ENCODE measurements at places on chromosomes 2 and 18. TPM values are rescaled to one million over a fixed set of nuclear protein-coding genes. Genes with fewer than 3 reads are reported as not detected.

DNA sequence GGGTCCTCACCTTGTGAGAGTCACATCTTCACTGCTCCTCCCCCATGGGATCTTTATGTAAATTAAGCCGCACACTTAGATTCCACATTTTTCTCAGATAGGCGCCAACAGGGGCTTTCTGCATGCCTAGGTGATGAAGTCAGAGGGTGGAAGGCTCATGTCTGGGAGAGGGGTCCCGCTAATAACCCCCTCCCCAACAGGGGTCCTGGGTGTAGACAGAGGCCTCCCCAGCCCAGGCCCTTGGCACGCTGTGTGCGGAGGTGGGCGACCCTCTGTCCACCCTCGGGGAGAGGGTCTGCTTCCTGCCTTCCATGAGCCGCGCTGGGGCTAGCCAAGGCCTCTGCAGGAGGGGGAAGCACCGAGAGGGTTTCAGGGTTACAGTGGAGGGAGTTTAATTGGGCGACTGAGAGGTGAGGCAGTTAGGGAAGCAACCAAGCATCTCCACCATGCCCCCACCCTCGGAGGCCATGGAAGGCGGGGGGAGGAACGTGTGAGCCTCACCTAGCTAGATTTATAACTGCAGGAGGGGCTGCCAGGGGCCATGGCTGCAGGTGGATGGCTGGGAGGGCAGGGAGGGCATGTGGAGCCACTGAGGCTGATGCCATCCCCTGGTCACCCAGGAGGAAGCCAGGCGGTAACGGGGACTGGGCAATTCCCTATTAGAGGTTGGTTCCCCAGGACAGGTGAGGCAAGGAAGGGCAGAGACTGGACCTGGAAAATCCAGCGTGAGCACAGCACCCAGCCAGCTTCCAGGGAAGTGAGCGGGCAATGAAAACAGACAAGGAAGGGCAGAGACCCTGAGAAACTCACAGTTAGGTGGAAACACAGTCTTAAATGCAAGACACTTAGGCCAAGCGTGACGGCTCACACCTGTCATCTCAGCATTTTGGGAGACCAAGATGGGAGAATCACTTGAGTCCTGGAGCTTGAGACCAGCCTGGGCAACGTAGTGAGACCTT lies 7.7 kb upstream of the PXDN start:
- no peak for DNase-seq

GRCh38 chr18:77135339-77136075 lies 2.9 kb upstream of the MBP start:
- no peak for DNase-seq

- DNase-seq = no peak
These were observed 26.3 kb downstream of the EFR3B start for GRCh38 chr2:25068217-25068616.

- DNase-seq = no peak
These were observed 9.9 kb downstream of the IGFBP5 start for GRCh38 chr2:216685327-216685875.

GRCh38 chr2:24935145-24935544 lies 15.1 kb upstream of the ADCY3 start:
- no peak for DNase-seq

- no peak for DNase-seq
These were observed 106.4 kb upstream of the DAPL1 start for GRCh38 chr2:158688721-158689120.

- DNase-seq = no peak
These were observed 54.4 kb downstream of the TRAPPC12 start for GRCh38 chr2:3433776-3434400.

- no peak for DNase-seq
These were observed 741 bp downstream of the GPR148 start for GRCh38 chr2:130729322-130730299.

GRCh38 chr2:237260686-237261085 lies 153.3 kb downstream of the COL6A3 start:
- no peak for DNase-seq

GRCh38 chr2:99779276-99779675 lies 289.5 kb upstream of the REV1 start:
- DNase-seq = no peak

DNA sequence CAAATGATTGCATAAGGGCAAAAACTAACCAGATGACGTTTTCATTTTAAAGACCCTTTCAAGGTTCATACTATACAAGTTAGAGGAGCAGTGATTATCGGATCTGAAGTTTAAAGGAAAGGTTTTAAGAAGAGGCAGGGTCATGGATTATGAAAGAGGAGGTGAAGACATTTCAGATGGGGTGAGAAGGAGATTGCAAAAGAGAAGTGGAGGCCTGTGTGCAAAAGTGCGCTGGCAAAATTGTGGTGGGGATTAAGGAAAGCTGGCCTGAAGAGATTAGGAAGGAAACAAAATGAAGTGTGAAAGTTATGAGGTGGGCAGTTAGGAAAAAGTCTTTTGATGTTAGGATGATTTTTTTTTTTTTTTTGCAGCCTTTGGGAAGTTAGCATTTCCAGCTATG lies 935.7 kb upstream of the FAM98A start:
- no peak for DNase-seq

GRCh38 chr2:162768656-162769055 lies 69.9 kb downstream of the KCNH7 start:
- no peak for DNase-seq

DNA sequence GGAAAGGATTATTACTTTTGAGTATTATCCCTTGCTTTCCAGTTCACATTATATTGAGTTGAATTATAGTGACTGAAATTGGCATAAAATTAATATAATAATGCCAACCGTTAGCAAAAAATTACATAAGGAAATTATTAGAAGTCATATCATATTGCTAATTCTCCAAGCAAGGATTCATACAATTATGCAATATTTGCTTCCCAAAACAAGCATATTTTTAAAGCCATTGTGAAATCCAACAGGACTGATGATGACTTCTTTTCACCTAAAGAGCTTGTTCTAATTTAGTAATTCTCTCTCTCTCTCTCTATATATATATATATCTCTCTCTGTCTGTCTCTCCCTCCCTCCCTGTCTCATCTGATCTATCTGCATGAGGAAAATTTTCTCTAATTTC lies 283.5 kb downstream of the DSEL start:
- DNase-seq = no peak

DNA sequence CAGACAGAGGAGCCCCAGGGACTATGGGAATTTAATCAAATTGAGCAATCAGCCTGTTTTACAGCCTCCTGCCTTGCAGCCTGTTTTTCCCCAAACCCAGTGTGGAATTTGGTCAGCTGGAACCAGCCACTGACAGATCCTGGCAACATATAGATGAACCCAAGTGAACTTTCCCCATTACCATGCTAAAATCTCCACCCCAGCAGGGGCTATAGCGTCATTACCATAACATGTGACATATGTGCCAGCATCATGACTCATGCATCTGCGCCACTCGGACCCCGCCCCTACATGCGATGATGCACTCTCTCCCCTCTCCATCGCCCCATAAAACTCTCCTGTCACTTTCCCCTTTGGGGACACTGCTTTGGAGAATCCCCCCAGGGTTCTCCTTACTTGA lies 17.3 kb upstream of the FEZ2 start:
- DNase-seq = no peak

DNA sequence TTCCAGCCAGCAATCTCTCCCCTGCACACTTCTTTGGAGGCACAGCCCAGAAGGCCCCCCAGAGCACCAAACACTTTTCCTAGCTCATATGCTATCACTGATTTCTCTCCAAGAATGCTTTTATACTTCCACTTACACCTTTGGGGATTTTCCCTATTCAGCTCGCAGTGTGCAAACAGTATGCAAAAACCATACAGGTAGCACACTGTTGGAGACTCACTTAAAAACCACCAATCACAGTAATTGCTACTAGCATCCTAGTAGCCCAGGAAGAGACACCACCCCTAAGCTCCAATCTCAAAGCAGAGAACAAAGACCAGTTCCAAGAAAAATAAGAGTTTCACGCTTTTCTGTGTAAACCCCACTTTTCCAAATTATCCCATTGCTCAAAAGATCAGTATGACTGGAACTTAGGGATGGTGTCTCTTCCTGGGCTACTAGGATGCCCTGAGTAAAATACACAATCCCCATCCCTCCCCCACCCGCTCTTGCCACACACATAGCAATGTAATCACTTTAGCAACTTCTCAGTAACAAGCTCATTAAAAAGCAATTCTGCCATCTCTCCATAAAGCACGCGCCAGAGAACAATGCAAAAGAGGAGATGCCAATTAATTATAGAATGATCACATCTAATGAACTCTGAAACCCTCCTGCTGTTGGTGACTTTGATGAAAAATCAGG lies 43.0 kb downstream of the KLF7 start:
- no peak for DNase-seq

Gene GPC1
- polyA plus RNA-seq = 43.3 TPM

Gene NIFK
- 61.9 TPM for polyA plus RNA-seq

Gene ANXA4
- polyA plus RNA-seq = 301 TPM

Gene PDE6D
- polyA plus RNA-seq = 26.0 TPM

Gene KCNK3
- 4.1 TPM for polyA plus RNA-seq

Gene LNPK
- polyA plus RNA-seq = 24.0 TPM

Gene ONECUT2
- 0.19 TPM for polyA plus RNA-seq
